Inflammatory macrophage (primary cell): ENCODE measurements at places on chromosomes 3 and 15.
A peak's percentile ranks its signal among the peaks of the same experiment; 100 is the strongest.

- no peak for DNase-seq
These were observed 33.0 kb downstream of the FBXL22 start for GRCh38 chr15:63630036-63630751.

DNA sequence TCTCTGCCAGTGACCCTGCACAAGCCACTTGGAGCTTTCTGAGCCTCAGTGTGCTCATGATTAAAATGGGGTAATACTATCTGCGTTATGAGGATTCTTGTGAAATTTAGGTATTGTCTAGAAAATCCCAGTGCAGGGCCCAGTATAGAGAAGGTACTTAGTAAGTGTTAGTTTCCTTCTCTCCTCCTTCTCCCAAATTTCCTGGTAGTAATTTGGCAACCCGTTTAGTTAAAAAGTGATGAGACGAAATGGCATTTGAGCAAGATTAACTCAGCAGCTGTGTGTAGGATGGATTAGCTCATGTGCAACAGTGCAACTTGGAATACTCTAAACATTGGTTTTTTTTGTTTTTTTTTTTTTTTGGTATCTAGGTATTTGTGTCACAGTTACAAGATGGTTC, 84.6 kb downstream of the SLCO3A1 start:
- peak; percentile 56 for DNase-seq

DNA sequence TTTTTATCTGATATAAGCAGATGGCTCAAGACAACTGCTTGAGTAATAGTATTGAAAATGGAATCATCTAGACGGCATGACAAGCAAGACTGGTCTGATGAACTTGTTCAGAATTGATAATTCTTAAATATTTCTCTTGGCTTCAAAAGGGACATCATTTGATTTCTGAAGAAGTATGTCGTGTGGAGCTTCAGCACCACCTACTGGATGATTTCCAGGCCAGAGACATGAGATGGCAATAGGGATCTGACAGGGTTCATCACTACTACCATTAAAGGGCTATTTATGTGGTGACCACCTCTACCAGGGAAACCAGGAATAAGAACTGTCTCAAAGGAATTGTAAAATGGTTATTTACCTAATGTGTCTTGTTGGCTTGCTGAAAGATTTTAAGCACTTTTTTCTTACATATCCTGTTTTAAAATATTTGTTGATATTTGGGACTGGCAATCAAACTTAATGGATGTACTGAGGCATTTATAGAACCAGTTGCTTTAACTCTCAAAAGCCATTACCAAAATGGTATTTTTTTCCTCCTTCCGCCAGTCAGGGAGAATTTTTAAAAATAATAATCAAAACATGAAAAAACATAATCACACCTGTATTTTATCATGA, 99.5 kb upstream of the FAM98B start:
- DNase-seq: peak; percentile 64

GRCh38 chr3:133532951-133533350, 40.5 kb upstream of the CDV3 start:
- DNase-seq: no peak

DNA sequence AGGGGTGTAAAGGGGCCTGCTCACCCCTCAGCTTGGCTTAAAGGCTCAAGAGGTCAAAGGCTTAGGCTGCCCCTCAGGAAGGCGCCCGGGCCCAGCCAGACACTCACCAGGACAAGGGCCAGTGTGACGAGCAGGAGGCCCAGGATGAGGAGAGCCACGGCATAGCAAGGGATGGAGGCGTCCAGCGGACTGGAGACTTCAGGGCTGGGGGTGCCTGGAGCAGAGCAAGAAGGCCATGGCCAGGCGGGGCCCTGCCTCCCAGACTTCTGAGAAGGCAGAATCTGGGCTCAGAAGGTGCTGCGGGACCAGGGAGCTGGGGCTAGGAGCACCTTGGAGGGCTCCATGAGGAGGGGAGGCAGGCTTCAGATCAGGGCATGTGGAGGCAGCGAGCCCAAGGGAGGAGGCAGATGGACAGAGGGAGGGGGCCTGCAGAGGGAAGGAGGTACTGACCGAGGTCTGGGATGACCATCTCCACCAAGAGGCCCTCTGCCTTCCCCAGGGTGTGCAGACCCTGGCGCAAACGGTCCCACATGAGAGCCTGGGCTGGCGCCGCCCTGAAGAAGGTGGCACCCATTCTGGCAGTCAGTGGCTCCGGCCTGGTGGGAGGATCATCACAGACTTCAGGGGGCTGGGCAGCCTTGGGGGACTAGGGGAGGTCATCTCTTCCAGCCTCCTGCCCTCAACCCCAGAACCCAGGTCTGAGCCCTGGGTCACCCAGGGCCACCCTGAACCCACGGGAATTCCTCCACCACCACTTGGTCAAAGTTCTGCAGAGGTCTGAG, 24.5 kb downstream of the C15orf39 start:
- DNase-seq: no peak
